ENCODE measurements at places on chromosomes 2 and 18. TPM values are rescaled to one million over a fixed set of nuclear protein-coding genes. Genes with fewer than 3 reads are reported as not detected.

GRCh38 chr2:233996461-233996860, 54.0 kb upstream of the SPP2 start:
- no peak for DNase-seq
- no peak overlapping the region for H3K27ac ChIP-seq

DNA sequence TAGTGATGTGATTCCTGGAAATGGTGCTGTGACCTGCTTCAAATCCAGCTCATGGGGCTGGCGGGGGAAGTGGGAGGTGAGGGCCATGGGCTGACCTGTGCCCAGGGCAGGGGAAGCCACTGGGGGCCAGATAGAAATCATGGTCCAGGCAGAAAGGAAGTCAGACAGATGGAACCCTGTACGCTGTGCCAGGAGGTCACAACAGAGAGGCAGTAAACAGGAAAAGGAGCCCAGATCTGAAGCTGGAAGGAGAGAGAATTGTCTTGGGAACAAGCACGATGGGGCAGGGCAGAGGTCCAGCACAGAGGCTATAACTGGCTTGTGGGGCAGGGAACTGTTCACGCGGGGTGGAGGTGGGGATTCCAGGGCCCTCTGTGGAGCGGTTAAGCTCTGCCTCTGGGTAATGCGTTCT, 76.0 kb downstream of the RNF144A start:
- H3K27ac ChIP-seq = peak overlapping the region; percentile 7
- H3K4me3 ChIP-seq = no peak overlapping the region
- H3K4me1 ChIP-seq = peaks cover 23% of the 10 kb centered on the region
- DNase-seq = no peak

- no peaks in the 10 kb centered on the region for H3K36me3 ChIP-seq
- H3K4me3 ChIP-seq = no peak overlapping the region
- no peak overlapping the region for H3K27ac ChIP-seq
- DNase-seq = no peak
These were observed 182.7 kb downstream of the RPIA start for GRCh38 chr2:88874063-88874657.

- DNase-seq = peak; percentile 20
- H3K4me3 ChIP-seq = no peak overlapping the region
- no peak overlapping the region for H3K27ac ChIP-seq
- peaks cover 26% of the 10 kb centered on the region for H3K36me3 ChIP-seq
These were observed 136.2 kb downstream of the NFATC1 start for GRCh38 chr18:79531926-79532312.

DNA sequence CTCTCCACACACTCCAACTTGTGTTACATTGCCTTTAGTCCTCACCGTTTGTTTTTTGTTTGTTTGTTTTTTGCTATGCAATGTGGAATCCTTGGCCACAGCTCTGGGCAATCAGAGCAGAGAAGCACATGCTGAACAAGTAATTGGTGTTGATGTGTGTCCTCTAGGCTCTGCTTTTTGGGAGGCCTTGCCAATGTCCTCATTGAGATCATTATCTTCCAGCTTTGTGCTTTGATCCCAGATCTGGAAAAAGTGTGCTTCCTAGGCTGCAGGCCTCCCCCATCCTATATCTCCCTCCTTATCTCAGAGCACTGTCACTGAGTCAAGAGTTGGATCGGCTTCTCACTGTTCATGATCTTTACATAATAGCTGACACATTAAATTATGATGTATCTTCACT, 25.9 kb downstream of the OSR1 start:
- no peak for DNase-seq
- H3K4me1 ChIP-seq = no peaks in the 10 kb centered on the region
- H3K36me3 ChIP-seq = no peaks in the 10 kb centered on the region
- no peaks in the 10 kb centered on the region for H3K27me3 ChIP-seq

- DNase-seq = no peak
- peaks cover 55% of the 10 kb centered on the region for H3K36me3 ChIP-seq
- no peaks in the 10 kb centered on the region for H3K27me3 ChIP-seq
- H3K4me1 ChIP-seq = peaks cover 7% of the 10 kb centered on the region
- H3K4me3 ChIP-seq = no peak overlapping the region
These were observed 36.7 kb downstream of the MTERF4 start for GRCh38 chr2:241065355-241065803.

DNA sequence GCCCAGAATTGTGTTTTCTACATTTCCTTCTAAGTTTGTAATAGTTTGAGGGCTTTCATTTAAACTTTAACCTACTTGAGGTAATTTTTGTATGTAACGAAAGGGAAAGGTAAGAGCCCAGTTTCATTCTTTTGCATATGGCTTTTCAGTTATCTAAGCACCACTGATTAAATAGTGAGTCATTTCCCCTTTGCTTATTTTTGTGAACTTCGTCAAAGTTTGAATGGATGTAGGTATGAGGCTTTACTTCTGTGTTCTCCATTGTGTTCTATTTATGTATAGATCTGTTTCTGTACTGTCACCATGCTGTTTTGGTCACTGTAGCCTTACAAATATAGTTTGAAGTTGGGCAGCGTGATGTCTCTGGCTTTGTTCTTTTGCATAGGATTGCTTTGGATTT, 944.8 kb upstream of the CNTNAP5 start:
- no peak for DNase-seq
- no peaks in the 10 kb centered on the region for H3K4me1 ChIP-seq
- no peak overlapping the region for H3K27ac ChIP-seq
- no peak overlapping the region for H3K4me3 ChIP-seq
- H3K36me3 ChIP-seq = no peaks in the 10 kb centered on the region
- no peaks in the 10 kb centered on the region for H3K27me3 ChIP-seq

GRCh38 chr2:118269408-118270051, 181.3 kb downstream of the INSIG2 start:
- H3K27ac ChIP-seq = no peak overlapping the region
- H3K27me3 ChIP-seq = no peaks in the 10 kb centered on the region
- no peaks in the 10 kb centered on the region for H3K36me3 ChIP-seq
- H3K4me1 ChIP-seq = no peaks in the 10 kb centered on the region
- peak; percentile 47 for DNase-seq

- DNase-seq = no peak
- peak overlapping the region; percentile 96 for H3K27ac ChIP-seq
- H3K4me1 ChIP-seq = peaks cover 27% of the 10 kb centered on the region
- peak overlapping the region; percentile 69 for H3K4me3 ChIP-seq
These were observed 864 bp upstream of the XPO1 start for GRCh38 chr2:61538920-61539520.

GRCh38 chr2:58852243-58852642, 611.1 kb upstream of the FANCL start:
- no peak overlapping the region for H3K27ac ChIP-seq
- H3K27me3 ChIP-seq = no peaks in the 10 kb centered on the region
- no peaks in the 10 kb centered on the region for H3K36me3 ChIP-seq
- DNase-seq = no peak

Gene CYBRD1
- total RNA-seq = 262 TPM

Gene SLC8A1
- 58.5 TPM for total RNA-seq

Gene UGT1A9
- not detected for total RNA-seq
